ENCODE measurements at places on chromosomes 13 and 19.
A peak's percentile ranks its signal among the peaks of the same experiment; 100 is the strongest.

- no peak for DNase-seq
Observed at GRCh38 chr13:43200736-43201135, 177.3 kb downstream of the DNAJC15 start.

- DNase-seq = no peak
Observed at GRCh38 chr19:1551068-1552040, 16.8 kb downstream of the MEX3D start.

DNA sequence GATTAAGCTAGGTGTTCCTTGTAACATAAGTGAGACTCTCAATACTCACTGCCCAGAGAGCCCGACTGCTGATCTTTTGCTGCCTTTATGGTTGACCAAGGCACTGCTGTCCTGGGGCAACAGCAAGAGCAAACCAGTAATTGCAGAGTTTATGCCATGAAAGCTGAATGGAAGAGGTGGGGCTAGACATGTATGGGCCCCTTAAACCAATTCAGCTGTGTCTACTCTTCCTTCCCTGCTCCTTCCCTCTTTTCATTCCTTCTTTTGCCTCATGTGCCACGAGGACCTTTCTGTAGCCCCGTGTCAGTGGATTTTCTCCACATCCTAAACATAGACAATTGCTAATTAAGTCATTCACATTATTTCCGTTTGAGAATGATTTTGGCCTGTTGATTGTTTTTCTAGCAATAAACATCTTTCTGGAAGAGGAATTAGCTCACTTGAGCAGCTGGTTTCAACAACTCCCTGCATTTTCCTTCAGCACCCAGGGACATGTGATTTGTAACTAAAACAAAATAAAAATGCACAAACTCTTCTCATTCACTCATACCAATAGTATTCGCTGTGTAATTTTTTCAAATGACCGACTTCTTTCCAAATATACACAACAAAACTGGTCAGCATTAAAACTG lies 40.5 kb downstream of the RAP2A start:
- DNase-seq = no peak

- DNase-seq = no peak
Observed at GRCh38 chr19:6087074-6087571, 23.2 kb downstream of the RFX2 start.

- DNase-seq = no peak
Observed at GRCh38 chr19:15237759-15238638, 5.8 kb upstream of the EPHX3 start.

GRCh38 chr13:20389696-20390525 lies 135.7 kb downstream of the CRYL1 start:
- no peak for DNase-seq

DNA sequence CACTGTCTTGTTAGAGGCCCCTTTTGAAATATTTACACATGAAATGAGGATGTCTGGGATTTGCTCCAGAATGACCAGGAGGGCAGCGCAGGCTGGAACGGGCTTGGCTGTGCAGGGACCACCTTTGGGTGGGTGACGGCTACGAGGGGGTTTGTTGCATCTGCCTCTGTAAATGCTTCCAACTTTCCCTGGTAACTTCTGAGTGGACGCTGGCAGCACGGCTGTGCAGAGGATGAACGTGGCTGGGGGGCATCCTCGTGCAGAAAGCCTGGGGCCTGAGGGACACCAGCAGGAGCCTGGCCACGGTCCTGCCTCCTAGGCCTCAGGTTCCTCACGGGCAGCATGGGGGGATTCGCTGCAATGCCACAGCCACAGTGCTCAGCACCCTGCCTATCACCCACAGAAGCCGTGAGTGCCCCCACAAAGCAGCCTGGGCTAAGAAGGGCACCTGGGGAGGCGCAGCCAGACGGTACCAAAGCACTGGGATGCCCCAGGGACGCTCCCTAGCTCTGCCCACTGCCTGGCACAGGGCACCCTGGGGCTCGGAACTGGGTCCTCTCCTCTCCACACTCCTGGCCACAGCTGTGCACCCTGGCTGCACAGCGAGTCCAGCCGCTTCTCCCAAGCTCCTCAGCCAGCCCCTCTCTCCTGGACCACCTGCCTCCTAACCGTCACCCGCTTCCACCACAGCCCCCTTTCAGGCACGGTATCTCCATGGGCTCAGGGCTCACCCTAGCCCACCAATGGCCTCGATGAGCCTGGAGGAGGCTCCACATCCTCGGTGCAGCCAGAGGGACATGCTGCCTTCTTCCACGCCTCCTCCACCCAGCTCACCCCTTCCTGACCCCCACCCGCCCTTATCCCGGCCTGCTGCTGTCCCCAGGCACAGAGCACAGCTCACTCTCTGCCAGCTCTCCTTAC lies 44.5 kb downstream of the MLLT1 start:
- DNase-seq = no peak

GRCh38 chr19:16702123-16702522 lies 17.5 kb upstream of the NWD1 start:
- peak; percentile 20 for DNase-seq

- no peak for DNase-seq
Observed at GRCh38 chr13:113982296-113982661, 8.4 kb upstream of the C13orf46 start.

- DNase-seq = no peak
Observed at GRCh38 chr13:111387945-111388600, 67.6 kb downstream of the TEX29 start.

DNA sequence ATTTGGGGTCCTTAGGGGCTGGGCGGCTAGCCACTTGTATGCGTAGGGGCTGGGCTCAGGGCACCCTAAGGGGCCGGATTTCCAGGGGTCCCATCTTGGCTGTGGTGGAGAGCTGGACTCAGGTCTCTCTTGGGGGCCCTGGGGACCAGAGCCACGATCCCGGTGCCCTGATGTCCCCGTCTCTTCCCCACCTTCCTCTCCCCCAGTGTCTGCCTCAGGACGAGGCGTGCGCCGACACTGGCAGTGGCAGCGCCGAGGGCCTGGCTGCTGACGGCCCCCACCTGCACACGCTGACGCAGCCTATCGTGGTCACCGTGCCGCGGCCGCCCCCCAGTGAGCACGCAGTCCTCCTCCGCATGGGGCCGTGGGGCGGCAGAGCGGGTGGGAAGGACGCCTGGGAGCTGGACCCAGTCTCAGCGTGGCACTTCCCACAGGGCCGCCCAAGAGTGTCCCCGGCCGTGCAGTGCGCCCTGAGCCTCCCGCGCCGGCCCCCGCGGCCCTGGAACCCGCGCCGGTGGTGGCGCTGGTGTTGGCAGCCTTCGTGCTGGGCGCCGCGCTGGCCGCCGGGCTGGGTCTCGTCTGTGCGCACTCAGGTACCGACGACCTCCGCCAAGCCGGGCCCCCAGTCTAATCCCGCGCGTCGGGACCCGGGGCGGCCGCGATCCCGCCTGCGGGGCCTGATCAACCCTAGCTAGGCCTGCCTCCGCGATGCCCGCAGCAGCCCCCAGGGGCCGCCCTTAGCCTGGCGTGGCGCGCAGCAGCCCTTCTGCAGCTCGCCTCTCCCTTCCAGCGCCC lies 2.7 kb upstream of the SNAPC2 start:
- peak; percentile 56 for DNase-seq

GRCh38 chr19:54462655-54463530 lies 685 bp downstream of the LENG9 start:
- DNase-seq = peak; percentile 71

DNA sequence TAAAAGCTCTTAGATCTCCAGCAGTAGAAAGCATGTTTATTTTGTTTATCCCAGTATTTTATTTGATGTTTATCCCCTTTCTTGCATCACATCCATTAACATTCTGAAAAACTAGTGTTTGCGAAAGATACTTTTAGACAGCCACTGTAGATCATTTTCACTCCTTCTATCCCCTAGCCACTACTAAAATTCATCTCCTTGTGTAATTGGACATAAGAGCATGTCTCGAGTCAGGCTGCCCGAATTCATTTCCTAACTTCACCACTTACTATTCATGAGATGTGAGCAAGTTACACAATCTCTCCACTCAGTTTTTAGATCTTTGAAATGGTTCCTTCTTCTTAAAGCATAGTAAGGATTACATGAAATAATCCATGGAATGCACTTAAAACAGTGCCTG lies 514.0 kb downstream of the KLF5 start:
- DNase-seq = no peak

DNA sequence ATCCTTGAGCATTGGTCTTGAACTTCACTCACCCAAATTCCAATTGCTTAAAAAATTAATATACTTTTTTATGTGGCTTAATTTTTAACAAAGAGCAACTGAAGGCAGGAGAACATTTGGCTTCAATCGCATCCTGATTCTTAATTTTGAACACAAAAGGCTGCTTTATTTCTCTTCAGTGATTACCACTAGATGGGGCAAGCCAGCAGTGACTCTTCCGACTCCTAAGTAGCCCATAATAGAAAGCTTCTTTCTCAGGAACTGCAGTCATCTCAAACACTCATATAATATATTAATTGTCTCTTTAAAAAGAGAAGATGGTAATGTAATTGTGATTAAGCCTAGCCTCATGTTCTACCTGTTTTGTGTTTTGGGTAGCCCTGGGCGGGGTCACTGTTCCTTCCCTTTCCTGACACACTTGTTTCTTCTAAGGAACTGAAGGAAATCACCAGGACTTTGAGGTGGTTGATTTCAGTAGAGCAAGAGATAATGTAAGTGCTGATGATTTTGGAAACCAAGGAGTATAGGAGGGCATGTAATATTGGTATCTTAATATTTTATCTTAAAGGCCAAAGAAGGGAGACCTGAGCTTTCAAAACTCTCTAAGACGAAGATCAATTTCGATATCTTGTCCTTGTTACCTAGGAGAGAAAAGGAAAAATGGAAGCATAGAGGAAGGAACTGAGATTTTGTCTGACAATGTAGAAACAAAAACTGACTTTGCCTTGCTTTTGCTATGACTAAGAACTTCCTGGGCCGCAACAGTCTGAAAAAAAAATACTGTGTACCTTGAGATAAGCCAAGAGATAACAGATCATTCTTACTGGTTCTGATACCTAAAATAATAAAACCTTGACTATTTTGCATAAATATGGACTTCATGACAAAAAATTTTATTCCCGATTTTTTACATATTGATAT lies 73.1 kb downstream of the TNFSF13B start:
- peak; percentile 54 for DNase-seq

- DNase-seq = peak; percentile 90
Observed at GRCh38 chr13:66805657-66806056, 424.5 kb downstream of the PCDH9 start.

DNA sequence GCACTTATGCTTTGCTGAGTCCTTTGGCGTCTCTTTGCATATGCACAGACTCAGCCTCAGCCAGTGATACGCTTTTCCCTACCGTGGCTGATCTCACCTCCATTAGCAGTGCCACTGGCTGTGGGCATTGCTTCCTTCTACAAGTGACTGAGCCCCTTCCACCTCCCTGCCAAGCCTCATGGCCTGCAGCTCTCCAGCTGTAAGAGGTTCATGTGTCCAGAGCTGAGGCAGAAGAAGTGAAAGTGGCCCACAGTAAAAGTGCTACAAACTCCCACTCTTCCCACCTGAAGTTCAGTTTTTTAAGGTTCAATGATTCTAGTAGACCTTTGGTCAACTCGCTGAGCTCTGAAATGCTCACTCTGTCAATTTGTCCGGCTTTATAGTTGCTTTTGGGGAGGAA lies 44.7 kb downstream of the SMARCA4 start:
- no peak for DNase-seq

- DNase-seq = no peak
Observed at GRCh38 chr19:48136547-48136946, 25.9 kb upstream of the PLA2G4C start.

DNA sequence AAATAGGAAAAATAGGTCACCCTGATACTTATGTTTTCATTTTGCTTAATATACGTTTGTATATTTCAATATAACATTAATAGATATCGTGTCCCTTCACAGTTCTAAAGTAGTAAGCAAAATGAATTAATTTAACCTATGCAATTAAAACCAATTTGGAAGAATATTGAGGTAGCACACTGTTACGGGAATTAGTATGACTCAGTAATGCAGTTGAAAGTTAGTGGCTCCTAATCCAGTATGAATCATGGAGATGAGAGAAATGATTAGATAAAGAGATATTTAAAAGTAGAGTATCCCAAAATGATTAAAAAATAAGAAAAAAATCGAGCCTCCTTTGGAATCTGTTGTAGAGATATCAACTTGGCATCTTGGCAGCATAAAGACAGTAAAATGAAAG lies 177.0 kb upstream of the SLITRK6 start:
- DNase-seq = no peak

DNA sequence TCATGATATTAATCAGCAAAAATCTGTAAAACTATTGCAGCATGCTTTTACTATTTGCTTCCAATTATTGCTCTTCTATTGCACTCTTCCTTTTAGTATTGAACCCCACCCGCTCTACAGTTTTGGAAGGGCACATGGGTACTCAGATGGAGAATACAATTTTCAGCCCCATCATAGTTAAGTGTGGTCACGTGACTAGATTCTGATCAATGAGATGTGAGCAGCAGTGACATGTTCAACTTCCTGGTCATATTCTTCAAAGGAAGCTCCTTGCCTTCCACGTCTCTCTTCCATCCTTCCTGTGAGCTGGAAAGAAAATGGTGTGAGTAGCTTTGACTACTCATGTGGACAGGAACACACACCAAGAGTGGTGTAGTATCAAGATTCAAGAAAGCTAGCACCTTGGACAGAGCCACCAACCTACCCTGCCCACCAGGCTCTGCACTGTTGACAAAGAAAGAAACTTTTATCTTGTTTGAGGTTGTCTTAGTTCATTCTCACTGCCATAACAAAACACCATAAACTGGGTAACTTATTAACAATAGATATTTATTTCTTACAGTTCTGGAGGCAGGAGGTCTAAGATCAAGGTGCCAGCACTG lies 3.8 kb upstream of the FGF14 start:
- DNase-seq = peak; percentile 27

DNA sequence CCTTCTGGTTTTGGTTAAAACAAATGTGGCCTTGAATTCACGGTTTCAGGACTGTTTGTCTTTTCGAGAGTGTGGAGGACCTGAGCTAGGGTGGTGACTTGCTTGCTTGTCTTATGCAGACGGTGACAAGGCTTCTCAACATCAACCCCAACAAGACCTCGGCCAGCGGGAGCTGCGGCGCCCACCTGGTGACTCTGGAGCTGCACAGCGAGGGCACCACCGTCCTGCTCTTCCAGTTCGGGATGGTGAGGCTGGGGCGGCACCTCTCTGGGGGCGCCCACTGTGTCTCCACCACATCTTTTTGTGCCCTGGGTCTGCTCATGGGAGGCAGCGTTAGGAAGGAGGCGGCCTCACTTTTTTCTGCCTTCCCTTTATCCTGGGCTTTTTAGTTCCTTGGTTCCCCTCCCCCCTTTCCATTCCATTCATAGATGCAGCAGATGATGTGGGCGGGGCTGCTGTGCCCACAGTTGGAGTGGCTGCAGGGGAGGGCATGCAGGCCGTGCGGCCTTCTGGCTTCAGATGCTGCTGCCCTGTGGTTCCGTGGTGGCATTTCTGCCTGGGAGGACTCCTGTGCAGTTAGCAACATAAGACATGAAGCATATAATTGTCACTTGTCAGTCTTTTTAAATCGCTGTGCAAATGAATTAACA lies 23.3 kb downstream of the LAMP1 start:
- DNase-seq = no peak

- no peak for DNase-seq
Observed at GRCh38 chr19:2013683-2013961, 1.9 kb downstream of the BTBD2 start.

- DNase-seq = peak; percentile 28
Observed at GRCh38 chr19:37955986-37956385, 49.0 kb downstream of the SIPA1L3 start.
